ENCODE measurements at places on chromosomes 13 and 19. TPM values are rescaled to one million over a fixed set of nuclear protein-coding genes. Genes with fewer than 3 reads are reported as not detected.

Gene TMEM161A
- 14.1 TPM for total RNA-seq

Gene MUC16
- total RNA-seq, result 1.0 TPM

Gene TRPC4
- total RNA-seq, result 0.15 TPM

Gene NDUFB7
- total RNA-seq, result 413 TPM

Gene LMTK3
- total RNA-seq, result 1.1 TPM

Gene PLEKHG2
- total RNA-seq, result 12.9 TPM

Gene DPP9
- total RNA-seq, result 37.4 TPM

Gene ZFP14
- total RNA-seq, result 2.1 TPM

Gene DACH1
- 0.05 TPM for total RNA-seq

Gene PNMA8B
- 0.85 TPM for total RNA-seq

Gene GGN
- 1.7 TPM for total RNA-seq

Gene IRF3
- total RNA-seq, result 89.3 TPM

Gene NCR1
- not detected for total RNA-seq

Gene TMEM59L
- total RNA-seq, result 0.40 TPM

Gene HIPK4
- not detected for total RNA-seq

Gene GPR18
- not detected for total RNA-seq

Gene MAP4K1
- 0.25 TPM for total RNA-seq

Gene FCAR
- total RNA-seq, result not detected

Gene SIGLEC11
- total RNA-seq, result not detected

Gene SLC6A16
- total RNA-seq, result not detected

Gene ZNF729
- not detected for total RNA-seq

Gene DHDH
- total RNA-seq, result 1.7 TPM

Gene ERICH4
- not detected for total RNA-seq

Data from renal cortical epithelial cell (primary cell).